HFFc6 (cell line): ENCODE measurements at places on chromosomes 3 and 15.
A peak's percentile ranks its signal among the peaks of the same experiment; 100 is the strongest.

DNA sequence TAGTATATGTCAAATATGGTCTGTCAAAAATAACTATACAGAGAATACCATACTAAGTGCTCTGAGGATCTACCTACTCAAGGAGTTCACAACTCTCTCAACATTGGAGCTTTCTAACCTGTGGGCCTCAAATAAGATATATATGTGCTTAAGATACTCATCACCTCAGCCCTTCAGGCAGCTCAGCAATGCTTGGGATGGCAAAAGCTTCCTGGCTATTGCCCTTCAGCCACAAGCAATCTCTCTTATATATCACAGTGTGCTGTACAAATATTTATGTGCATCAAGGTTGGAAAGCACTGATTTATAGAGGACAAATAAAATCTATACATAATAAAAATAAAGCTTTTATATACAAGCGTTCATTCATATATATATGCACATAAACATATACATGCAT is 40.3 kb downstream of the ICE2 start:
- no peak for DNase-seq

DNA sequence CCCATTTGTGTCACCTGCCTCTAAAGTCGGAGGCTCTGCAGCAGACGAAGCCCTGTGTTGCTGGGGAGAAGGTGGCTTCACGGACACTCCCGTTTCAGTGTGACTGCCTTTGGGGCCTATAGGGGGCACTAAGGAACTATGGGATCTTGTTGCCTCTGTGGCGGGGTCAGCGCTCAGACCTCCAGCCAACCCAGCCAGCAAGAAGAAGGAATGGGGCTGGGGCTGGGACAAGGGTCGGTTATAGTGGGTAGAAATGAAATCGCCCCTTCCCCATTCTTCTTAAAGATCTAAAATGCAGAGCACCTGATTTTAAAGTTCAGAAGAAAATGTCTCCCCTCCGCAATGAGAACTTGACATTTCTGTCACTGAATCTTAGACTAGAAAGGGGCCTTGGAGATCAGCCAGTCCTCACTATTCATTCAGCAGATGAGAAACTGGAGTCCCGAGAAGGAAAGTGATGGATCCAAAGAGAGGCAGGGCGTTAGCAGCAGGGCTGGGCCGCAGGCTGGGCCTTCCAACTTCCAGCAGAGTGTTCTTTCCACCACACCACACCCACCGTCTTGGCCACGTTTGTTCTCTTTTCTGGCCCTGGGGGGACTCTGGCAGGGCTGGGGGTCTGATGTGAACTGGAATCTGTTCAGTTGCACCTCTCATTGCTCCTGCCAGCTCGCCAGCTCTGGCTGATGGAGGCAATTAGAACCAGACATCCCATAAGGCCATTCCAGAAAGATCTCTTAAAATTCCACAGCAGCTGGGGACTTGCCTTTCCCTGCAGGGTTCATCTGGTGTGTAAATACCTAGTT is 195.4 kb downstream of the OPA1 start:
- no peak for DNase-seq

- DNase-seq = no peak
Observed at GRCh38 chr3:45559560-45560118, 34.9 kb upstream of the LIMD1 start.

DNA sequence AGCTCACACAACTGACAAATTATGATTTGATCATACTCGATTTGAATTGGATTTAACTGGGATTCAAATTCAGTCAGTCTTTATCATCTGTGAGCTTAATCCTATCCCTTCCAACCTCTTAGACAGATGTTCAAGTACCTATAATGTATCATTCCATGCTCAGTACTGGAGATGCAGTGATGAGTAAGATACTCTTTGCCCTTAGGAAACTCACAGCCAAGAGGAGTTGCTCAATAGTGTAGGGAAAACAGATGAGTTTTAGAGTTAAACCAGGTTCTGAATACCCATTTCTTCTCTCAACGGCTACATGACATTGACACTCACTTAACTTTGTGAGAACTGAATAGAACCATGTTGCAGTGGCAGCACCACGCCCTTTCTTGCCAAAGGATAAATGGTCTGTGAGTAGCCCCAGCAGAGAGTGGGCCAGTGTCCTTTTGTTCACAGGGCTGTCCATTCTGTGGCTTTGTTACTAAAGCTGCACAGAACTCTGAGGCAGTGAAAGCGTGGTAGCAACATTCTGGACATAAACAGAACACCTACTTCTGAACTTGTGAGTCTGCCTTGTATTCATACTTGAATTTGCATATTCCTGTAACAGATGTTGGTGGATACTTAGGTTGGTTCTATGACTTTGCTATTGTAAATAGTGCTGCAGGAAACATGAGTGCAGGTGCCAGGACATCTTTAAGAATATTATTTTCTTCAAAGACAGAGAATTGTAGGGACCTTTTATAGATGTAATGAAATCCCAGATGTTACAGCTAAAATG is 91.6 kb downstream of the RASA2 start:
- peak; percentile 28 for DNase-seq

DNA sequence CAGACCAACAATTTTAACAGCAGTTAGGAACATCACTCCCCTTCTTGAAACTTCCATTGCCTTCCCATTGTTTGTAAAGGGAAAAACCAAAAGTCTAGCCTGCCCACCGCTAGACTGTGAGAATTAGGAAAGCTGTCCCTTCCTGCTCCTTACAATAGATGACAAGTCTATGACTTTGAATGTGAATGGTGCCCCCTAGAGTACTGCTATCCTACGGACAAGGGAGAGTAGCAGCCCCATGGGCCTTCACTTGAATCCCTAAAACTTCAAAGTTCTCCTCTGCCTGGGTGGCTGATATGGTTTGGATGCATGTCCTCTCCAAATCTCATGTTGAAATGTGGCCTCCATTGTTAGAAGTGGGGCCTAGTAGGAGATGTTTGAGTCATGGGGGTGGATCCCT is 41.0 kb upstream of the FSIP1 start:
- no peak for DNase-seq

DNA sequence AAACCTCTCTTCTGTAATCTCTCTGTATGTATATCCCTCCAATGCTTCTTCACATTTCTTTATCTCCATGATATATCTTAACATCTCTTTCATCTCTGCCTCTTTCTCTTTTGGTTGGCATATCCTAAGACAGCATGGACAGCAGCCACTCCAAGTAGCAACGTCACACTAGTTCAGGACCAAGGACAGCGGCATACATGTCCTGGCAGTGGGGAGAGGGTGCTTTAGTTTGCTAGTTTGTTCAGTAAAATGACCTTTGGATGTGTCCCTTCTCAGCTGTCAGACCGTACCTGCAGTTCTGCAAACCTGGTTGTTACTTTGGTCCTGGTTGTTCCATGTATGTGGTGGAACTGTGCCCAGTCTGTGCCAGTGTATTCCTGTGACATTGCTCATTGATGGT is 225.6 kb upstream of the ROPN1 start:
- DNase-seq = peak; percentile 49
